ENCODE measurements at places on chromosomes 4 and X. TPM values are rescaled to one million over a fixed set of nuclear protein-coding genes. Genes with fewer than 3 reads are reported as not detected.

RNF128 gene
- total RNA-seq = 0.22 TPM

FGF13 gene
- 0.51 TPM for total RNA-seq

ALAS2 gene
- 0.68 TPM for total RNA-seq

- no peak for DNase-seq
Observed at GRCh38 chr4:6095023-6095752, 77.0 kb upstream of the C4orf50 start.

DNA sequence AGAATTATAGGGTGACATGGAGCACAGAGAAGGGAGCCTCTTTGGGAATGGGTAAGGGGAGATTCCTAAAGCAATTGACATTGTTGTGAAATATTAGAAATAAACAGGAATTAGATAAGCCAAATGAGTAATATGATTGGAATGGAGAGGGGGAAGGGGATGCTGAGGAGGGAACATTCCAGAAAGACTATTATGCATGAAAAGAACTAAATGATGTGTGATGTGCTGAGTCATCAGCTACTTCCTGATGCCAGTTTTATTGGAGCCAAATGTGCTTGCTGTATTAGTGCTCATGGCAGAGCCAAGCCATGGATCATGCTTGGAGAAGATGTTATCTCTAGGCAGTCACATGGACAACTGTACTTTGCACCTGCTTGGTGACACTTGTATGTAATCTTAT is 189.0 kb upstream of the HCCS start:
- no peak for DNase-seq

GRCh38 chr4:147779451-147779850 is 47.6 kb downstream of the ARHGAP10 start:
- no peak for DNase-seq

GRCh38 chr4:175953960-175954521 is 111.6 kb upstream of the WDR17 start:
- DNase-seq = no peak

DNA sequence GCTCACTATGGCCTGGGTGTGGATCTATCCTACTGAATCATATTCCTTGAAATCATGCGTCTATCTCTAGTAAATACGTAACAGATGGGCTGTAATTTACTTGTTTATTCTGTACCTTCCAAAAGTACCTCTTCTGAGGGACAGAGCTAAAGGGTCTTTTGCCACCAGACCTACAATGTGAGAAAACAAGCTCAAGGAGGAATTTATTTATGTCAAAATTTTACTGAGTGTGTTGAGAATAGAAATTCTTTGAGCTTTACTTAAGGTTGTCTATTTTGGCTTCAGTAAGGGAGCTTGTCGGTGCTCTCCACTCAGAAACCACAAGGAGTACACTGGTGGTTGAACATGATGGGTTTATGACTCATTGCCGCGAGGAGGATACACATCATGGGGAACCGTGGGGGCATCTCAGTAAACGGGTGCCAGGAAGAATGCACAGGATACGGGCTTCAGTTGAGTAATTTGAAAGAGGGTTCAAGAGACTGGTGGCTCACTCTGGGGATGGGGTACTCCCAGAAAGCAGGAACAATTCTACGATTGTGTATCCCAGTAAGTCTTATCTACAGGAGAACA is 3.0 kb downstream of the ANK2 start:
- no peak for DNase-seq
